ENCODE measurements at places on chromosomes 5 and 9.

- DNase-seq, result no peak
These were observed 904 bp downstream of the EDF1 start for GRCh38 chr9:136865041-136865767.

DNA sequence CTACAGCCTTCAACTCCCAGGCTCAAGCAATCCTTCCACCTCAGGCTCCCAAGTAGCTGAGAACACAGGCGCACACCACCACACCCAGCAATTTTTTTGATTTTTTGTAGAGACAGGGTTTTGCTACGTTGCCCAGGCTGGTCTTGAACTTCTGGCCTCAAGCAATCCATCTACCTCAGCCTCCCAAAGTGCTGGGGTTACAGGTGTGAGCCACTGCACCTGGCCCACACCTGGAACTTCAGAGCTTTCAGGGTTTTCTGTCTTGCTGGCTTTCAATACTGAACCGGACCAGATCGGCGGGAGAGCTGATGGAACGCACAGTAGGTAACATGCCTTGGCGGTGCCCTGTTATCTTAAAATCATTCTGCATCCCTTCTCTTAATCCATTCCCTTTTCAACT is 30.8 kb downstream of the IPPK start:
- DNase-seq, result no peak

DNA sequence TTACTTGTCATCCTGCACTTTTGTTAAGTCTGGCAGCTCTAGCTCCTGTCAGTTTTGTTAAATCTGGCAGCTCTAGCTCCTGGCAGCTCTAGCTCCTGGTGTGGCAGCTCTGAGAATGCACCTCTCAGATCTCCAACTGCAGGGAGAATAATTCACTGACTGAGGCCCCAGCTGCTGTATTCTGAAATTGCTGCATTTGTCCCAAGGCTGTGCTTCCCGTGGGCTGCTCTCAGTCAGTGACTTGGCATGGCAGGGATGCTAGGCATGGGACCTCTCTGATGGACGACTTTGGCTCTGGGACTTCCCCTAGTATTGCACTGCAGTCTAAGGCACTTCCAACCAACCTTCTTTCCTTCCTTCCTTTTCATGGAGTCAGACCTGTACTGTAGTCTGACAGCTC is 475.7 kb downstream of the CCDC171 start:
- DNase-seq, result no peak

DNA sequence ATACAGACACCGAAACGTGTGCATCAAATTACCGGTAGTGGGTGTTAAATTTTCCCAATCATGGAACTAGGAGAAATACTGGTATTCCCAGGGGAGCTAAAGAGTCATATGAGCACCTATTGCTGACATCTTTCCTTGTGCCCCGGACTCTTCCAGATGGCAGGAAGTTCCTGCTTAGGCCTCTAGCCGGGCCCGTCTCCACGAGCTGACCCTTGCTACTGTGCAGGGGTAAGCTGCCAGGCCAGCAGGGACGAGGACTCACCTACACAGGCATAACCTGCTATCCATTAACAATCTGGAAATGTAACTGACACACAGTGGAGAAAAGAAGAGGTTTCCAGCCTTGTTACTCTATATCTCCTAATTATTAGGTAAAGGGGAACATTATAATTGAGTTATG is 16.2 kb upstream of the SSBP2 start:
- no peak for DNase-seq

- no peak for DNase-seq
These were observed 136.8 kb downstream of the CFAP90 start for GRCh38 chr5:7714119-7714518.

DNA sequence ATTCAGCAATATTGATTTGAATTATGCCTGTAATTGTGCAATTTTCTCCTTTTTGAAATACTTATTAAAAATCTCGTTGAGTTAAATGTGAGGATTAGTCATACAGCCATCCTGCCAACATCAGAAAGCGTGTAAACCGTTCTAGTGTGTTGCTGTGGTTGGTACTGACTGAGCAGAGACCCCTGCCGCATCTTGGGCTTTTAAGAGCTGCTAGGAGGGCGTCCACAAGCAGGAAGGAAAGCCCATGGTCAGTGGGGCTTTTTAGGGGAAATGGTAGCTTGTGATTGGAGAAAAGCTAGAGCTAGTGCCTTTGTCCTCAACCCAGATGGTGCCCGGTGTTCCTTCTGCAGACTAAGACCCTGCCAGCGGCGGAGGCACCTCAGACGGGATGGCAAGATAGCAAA is 1.3 kb downstream of the SDHA start:
- DNase-seq, result no peak

DNA sequence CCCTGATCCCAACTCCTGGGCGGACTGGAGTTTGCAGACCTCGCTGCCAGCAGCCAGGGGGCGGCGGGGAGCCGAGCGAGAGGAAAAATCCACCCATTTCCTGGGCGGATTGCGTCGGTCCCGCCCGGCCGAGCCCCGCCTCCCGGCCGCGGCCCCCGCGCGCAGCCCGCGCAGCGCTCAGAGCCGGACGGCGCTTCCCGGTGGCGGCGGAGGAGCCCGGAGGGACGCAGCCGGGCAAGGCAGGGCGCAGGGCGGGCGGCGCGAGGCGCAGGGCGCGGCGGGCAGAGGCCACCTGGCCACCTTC is at the start of gene OLFM1:
Gene OLFM1 (plus strand): TSS at position 180 of the 304 bp plus-strand sequence. CDS start 322 bp downstream, outside the sequence.
- no peak for DNase-seq

- no peak for DNase-seq
These were observed 232.7 kb upstream of the SLC30A5 start for GRCh38 chr5:68861099-68861498.

DNA sequence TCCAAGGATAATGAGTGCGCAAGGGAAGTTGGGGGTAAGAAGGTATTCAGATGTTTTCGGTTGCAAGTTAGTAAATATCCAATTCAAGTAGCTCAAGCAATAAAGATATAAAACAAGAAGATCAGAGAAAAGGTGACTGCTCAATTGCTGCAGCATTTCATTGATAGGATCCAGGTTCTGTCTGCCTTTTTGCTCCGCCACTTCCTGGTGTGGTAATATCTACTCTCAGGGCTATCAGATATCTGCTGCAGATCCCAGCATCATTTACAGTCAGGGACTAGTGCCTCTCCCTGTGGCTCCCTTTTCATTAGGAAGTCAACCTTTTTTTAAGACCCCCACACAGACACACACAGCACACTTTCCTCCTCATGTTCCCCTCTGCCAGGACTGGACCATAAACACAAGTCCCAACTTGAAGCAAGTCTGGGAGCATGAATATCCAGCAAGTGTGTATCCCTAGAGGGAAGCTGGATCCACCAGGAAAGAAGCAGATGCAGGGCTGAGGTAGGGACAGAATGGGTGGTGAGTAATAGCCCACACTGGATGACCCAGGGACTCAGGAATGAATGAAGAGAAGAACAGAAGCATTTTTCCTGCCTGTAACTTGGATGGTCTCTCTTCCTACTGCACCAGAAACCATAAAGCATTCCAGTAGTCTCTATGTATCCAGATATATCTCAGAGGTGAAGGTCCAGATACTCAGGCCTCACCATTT is 53.7 kb downstream of the ZNF622 start:
- no peak for DNase-seq

- DNase-seq, result no peak
These were observed 308.5 kb downstream of the ADGRV1 start for GRCh38 chr5:90866915-90867731.

GRCh38 chr5:36630201-36631145 is 24.1 kb downstream of the SLC1A3 start:
- DNase-seq, result no peak

GRCh38 chr5:88540471-88541115 is 271.9 kb upstream of the TMEM161B start:
- DNase-seq, result no peak

Measured in stimulated activated CD4-positive, alpha-beta T cell treated with anti-CD3 and anti-CD28 coated beads, Interleukin-15, amount 100 ng/mL, for 1 hour (primary cell).